NCI-H1436 (cell line): ENCODE measurements at places on chromosomes 2 and 18.

- DNase-seq, result no peak
Observed at GRCh38 chr2:233413046-233413445, 58.8 kb downstream of the DGKD start.

DNA sequence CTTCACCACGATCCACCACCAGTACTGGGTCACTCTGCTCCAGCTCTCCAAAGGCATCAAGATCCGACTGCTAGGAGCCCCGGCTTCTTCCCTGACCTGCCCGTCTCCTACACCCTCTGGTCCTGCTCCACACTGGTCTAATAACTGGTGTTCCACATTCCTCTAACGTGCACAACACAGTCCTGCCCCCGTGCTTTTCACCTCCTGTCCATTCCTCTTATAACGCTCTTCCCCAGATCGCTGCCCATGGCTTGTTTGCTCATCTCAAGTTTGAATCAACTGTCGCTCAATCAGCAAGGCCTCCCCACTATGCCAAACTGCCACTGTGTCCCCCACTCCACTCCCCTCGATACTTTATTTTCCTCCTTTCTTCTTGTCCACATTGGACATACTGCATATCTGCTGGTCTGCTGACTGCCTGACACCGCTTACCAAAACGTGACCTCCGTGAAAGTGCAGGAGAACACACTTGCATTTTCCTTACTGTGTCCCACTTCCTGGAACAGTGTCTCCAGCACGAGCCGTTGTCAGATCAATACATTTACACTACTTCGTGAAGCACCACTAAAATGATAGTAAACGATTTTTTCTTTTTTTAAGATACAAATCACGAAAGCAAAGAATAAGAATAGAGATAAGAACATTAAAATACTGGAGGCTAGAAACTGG lies 6.5 kb downstream of the HDLBP start:
- DNase-seq, result no peak

DNA sequence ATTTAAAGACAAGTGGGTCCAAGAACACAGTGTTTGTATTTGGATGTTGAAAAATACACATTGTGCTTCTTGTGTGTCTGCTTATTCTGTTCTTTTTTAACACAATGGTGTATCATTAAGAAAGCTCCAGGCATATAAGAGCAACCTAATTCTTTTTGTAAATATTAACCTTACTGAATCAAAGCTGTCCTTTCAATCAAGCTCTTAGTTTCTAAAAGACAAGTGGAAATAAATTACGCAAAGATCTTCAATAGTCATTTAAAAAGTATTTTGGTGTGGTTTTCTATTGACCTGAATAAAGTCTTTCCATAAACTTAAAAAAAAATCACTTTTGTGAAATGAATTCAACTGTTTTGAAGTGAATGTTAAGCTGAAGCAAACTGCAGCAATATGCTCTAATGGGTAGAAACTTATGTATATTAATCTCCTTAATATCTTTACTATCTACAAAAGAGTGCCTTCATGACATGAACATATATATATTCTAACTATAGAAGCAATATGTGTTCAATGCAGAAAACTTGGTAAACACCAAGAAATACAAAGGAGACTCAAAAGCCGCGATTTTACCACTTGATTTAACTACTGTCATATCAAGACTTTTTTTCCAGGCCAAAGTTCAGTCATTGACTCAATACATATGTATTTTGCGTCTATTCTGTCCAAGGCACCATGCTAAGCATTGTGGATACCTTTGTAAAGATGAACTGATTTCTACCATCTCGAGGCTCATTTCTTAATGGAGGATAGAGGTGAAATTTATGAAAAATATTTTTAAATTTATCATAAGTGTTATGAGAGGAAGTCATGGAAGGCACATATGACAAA lies 97.7 kb downstream of the ARHGAP15 start:
- no peak for DNase-seq

GRCh38 chr2:16726577-16726976 lies 60.9 kb upstream of the CYRIA start:
- DNase-seq, result no peak

DNA sequence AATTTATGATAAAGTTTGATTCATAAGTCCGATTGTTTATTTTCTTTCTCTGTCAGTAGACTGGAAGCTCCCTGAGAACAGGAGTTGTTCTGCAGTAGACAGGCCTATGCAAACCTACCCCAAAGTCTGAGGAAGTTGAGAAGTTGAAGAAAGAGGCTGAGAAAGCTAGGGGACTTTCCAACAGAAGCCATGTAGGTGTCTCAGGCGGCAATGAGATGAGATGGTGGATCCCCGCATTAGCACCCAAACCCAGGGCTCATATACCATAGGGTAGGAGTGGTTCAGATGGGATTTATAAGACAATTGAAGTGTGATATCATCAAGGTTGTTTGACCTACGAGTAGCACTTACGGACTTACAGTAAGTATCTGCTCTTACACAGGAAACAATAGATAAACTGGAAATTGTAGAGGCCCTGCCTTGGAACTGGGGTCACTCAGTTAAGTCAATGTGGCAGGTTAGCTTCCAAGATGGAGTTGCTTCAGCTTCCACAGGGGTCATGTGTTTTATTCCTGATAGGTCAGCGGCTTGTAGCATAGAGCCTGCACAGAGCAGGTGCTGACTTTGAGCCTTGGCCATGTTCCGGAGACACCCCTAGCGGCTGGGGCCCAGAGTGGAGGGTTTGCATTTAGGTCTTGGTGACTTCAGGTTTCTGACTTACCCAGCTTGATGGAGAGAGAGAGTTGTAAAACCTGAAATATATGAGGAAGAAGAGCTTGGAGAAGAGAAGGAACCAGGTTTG lies 2.3 kb upstream of the PSD4 start:
- no peak for DNase-seq

GRCh38 chr18:2948038-2948437 lies 64.9 kb downstream of the LPIN2 start:
- DNase-seq, result no peak

GRCh38 chr2:102051692-102052277 lies 60.0 kb downstream of the IL1R2 start:
- DNase-seq, result no peak

DNA sequence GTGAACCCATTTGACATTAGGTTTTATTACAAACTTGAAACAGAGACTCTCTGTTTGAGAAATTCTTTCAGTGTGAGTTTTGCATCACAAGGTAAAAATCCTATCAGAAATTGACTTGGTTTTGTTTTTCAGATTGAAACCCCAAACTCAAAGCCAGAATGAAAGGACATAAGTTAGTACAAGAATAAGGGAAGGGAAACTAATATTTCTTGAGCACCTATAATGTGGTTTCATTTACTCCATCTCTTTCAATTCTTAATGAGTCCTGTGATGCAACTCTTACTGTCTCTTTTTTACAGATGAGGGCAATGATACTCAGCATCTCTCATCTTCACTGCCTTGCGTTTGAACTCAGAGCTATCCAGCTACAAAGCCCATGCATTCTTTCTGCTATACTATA lies 210.0 kb upstream of the SIX3 start:
- no peak for DNase-seq

DNA sequence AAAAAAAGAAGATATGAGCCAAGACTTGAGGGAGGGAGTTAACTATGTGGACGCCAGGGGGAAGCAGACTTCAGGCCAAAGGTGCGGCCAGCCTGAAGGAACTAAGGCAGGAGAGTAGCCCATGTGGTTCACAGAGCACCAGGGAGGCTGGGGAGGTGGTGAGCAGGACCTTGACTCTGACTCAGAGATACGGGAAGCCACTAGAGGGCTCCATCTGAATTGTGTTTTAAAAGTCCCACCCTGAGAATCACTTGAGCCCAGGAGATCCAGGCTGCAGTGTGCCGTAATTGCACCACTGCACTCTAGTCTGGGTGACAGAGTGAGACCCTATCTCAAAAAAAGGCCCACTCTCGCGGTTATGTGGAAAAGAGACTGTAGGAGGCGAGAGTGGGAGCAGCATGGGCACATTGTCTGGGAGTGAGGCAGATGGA lies 12.3 kb downstream of the CEP192 start:
- DNase-seq, result peak; percentile 5

GRCh38 chr2:237480556-237480955 lies 6.5 kb upstream of the MLPH start:
- DNase-seq, result no peak

GRCh38 chr2:99111236-99111635 lies 30.3 kb upstream of the C2orf15 start:
- no peak for DNase-seq

GRCh38 chr2:229783108-229783721 lies 68.9 kb upstream of the DNER start:
- no peak for DNase-seq

- DNase-seq, result no peak
Observed at GRCh38 chr2:232863996-232864395, 6.1 kb upstream of the SNORC start.

DNA sequence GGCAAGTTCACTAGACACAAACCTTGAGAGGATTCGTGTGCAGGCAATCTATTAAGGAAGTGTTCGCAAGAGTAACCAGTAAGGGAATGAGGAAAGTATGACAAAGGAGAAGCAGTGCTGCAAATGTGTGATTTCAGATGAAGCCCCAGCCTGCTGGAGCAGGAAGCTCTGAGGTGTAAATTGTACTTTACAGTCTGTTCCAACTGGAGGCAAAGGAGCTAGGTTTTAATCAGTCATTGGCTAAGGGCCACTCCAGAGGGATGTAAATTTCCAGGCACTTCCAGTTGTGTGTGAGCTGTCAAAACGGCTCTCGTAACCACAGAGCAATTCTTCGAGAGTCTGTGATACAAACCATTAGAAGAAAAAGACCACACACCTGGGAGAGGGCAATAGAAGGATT lies 359.5 kb upstream of the FAM98A start:
- DNase-seq, result no peak

DNA sequence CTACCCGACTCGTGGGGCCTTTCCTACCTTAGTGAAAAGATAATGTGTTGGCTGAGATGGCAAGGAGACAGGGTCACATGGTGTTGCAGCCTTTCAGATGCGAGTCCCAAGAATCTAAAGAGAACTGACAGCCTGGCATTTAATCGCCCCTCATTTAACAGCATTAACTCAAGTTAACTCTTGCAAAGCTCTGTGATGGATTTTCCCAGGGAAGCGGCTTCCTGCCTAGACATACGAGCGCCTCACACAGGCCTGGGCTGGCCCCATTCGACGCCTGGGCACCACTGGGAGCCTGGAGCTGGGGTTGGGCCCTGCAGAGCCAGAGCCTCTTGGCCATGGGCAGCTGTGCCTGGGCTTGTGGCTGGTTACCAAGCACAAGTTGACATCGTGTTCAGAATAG lies 140.8 kb downstream of the SEPTIN10 start:
- DNase-seq, result no peak

DNA sequence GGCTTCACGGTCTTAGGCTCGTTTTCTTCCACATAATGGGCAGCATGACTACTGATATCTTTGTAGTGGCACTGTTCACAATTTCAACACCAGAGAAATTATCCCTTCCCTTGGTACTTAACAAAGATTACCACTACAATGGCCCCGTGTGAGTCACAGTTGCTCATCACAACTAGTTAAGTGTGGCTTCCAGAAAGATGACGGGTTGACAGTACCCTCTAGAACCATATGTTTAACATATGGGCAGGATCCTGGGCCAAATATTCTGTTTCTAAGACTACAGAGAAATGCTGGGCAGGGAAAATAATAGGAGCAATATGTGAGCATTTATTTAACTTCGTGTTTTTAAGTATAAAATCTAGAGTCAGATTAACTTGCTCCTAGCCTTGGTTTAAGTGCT lies 780.1 kb upstream of the LINC00305 start:
- DNase-seq, result no peak

DNA sequence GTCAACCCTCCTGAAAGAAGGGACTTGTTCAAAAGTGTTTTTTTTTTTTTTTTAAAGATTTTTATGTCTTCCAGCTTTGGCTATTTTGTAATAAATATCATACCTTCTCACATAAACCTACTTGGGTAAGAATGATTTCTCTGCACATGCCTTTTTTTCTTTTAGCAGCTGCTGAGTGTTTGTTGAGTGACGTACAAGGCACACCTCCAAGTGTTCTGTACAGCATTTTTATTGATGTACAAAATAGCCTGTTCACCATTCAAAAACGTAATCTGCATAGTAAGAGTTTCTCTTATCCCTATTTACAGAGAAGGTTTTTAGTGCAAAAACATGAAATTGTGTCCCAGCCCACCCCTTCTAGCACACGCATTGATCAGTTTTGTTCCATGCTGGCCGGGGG lies 77.6 kb downstream of the MEP1B start:
- DNase-seq, result no peak

DNA sequence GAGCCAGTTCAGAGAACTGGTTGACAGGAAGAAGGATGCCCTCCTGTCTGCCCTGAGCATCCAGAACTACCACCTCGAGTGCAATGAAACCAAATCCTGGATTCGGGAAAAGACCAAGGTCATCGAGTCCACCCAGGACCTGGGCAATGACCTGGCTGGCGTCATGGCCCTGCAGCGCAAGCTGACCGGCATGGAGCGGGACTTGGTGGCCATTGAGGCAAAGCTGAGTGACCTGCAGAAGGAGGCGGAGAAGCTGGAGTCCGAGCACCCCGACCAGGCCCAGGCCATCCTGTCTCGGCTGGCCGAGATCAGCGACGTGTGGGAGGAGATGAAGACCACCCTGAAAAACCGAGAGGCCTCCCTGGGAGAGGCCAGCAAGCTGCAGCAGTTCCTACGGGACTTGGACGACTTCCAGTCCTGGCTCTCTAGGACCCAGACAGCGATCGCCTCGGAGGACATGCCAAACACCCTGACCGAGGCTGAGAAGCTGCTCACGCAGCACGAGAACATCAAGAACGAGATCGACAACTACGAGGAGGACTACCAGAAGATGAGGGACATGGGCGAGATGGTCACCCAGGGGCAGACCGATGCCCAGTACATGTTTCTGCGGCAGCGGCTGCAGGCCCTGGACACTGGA lies 92.5 kb upstream of the EML6 start:
- no peak for DNase-seq

GRCh38 chr2:46018773-46019591 lies 278.2 kb upstream of the EPAS1 start:
- DNase-seq, result no peak
